Glomerular endothelial cell (primary cell): ENCODE measurements at places on chromosomes 7 and 10. TPM values are rescaled to one million over a fixed set of nuclear protein-coding genes. Genes with fewer than 3 reads are reported as not detected.

DNA sequence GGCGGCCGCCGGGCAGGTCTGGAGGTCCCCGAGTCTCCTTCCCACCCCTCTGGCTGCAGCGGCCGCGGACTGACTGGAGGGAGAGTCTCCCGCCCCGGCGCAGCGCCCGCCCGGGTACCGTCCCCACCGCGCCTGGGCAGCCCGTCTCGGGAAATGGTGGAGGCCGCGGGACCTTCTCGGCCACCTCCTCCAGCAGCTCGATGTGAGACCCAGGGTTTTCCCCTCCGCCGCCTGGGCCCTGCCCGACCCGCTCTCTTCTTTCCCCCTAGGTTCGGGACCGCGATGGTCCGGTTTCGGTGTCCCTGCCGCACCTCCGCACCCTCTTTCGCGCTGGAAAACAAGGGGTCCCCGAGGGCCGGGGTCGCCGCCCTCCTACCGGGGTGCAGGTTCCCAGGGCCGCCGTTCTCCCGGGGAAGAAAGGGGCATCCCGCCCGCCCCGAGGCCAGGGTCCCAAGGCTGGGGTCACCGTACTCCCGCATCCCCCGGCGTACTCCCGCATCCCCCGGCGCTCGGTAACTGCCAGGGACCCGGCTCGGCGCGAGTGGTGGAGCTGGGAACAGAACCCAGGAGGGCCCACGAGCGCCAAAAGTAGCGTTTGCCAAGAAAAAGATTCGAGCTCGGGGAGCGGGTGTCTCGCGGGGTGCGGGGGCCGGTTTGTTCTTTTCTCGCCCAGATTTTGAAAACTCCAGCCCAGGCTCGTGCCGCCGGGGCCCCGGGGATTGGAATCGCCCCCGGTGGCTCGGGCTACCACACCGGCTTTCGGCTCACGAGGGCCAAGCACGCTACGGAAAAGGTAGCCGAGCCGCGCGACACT lies 3.4 kb downstream of the TNRC18 start:
- DNase-seq, result no peak

DNA sequence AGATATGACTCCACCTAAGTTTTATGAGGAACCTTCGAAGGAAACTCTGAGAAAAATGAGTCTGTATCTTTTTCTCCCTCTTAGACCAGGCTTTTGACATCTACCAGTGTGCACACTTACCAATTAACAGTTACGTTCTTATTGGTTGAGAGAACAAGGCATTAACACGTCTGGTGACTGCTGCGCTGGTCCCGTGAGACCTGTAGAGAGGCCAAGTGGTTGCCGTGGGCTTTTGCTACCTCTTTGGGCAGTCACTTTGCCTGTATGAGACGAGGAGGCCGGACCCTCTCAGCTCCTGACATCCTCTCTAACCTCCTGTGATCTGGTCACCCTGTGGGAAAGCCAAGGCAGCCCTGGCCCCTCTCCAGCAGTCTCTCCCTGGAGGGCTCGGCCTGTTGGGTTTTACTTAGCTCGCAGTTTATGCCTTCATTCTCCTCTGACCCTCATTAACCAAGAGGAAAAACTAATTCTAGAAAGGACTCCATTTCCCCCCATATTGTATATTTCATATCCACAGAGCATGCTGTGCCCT lies 513.9 kb upstream of the GALNT17 start:
- no peak for DNase-seq

- no peak for DNase-seq
Observed at GRCh38 chr7:46396481-46396880, 475.4 kb upstream of the IGFBP3 start.

- DNase-seq, result no peak
Observed at GRCh38 chr7:1768832-1769231, 98.8 kb downstream of the ELFN1 start.

Gene STAM
- 22.2 and 23.3 TPM in 2 replicates for total RNA-seq

Gene LAMB4
- total RNA-seq, result 0.24 and 0.47 TPM in 2 replicates

Gene SPDYE9
- total RNA-seq, result not detected in 2 replicates

Gene P4HA1
- 82.2 and 83.8 TPM in 2 replicates for total RNA-seq

Gene AEBP1
- 12.1 and 40.8 TPM in 2 replicates for total RNA-seq

Gene GOLGA7B
- total RNA-seq, result not detected in 2 replicates
